ENCODE measurements at places on chromosomes 4 and X.

DNA sequence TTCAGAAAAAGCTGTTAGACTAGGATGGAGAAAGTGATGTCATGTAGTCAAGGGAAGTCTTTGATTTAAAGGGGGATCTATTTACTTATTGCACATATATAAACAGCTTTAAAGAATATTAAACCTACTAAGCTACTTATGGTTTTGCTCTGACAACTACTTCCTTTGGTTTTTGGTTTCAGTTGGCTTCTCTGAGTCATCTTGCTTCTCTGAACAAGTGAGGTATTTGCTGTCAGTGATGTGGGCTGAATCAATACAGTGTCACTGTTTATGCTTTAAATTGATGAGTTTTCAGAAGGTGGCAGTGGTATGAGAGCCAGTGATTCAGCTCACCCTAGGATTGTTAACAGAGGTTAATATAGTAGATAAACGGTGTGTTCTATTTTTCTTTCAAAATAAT, 75.1 kb downstream of the CEP44 start:
- no peak for DNase-seq

DNA sequence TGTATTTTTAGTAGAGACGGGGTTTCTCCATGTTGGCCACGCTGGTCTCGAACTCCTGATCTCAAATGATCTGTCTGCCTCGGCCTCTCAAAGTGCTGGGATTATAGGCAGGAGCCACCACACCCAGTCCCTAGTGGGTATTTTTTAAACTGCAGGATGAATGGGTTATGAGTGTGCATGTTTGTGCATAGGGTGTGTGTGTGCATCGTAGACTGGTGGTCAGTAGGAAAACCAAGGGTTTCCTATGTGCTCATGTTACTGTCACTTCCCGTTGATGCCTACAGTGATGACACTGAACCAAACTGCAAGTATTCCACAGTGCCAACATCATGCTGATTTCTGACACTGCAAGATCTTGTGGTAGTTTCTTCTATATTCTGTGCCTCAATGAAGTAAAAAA, 41.1 kb downstream of the DDIT4L start:
- no peak for DNase-seq

- no peak for DNase-seq
Measured at GRCh38 chr4:95825546-95825945, 14.3 kb upstream of the PDHA2 start.

- no peak for DNase-seq
Measured at GRCh38 chr4:189597341-189597740, 343.3 kb upstream of the FRG1 start.

DNA sequence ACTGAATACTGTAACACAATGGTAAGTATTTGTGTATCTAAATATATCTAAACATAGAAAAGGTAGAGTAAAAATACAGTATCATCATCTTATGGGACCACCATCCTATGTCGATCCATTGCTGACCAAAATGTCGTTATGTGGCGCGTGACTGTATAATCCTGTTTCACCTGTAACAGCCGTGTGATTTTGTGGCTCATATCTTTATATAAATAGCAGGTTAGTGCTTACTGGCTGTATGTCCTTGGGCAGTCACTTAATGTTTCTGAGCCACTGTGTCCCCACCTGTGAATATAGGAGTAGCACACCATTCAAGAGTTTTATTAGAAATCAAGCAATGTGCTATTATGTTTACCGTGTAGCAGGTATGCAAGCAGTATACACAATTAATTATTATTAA, 226.2 kb upstream of the FAT1 start:
- DNase-seq, result no peak

DNA sequence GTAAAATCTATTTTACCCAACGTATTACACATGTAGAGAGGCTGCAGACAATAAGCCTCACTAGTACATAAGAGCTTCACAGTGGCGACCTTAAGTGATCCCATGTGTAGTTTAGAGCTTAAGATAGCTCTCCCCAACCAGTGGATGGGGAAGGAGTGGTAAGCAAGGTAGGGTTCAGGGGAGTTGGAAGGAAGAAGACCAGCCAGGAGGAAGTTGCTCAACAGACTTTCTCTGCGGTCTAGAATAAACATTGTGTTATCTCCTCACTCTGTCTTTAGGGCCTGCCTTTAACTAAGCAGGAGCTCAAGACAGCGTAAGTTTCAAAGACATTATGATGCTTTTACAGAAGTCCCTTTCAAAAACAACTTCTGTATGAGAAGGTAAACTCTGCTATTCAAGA, 16.8 kb downstream of the MEPE start:
- no peak for DNase-seq

DNA sequence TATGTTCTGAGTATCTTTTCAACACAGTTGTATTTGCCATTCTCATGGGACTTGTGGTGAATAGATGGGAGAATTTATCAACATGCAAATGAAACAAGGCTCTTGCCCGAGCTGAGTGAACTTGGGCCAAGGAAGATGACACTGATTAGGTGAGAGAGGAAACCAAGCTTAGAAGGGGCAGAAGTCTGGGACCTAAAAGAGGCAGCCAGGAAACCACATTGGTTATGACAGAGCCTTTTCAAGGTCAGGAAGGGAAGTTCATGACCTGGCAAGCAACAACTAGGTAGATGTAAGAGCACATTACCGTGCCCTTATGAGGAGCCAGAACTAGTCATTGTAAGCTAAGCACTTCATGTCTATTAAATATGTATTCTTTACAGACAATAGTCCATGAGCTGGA, 590.3 kb downstream of the PACRGL start:
- no peak for DNase-seq

Data from SHP77 (cell line).